HCT116 (cell line): ENCODE measurements at places on chromosomes 6 and 20. TPM values are rescaled to one million over a fixed set of nuclear protein-coding genes. Genes with fewer than 3 reads are reported as not detected.

DNA sequence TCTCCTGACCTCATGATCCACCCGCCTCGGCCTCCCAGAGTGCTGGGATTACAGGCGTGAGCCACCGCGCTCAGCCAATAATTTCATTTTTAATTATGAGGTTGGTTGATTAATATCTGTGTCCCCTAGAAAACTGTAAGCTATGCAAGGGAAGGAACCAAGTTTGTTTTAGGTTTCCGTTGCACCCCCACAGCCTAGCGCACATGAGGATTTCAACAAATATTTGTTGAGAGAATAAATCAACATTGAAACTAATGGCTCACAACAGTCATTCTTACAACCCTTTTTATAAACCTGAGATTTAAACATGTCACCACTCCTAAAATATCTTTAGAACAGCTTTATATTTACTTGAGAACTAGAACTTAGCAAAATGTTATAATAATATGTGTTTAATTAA, 114.0 kb upstream of the CARMIL1 start:
- H3K27ac ChIP-seq, result no peak overlapping the region
- DNase-seq, result no peak
- H3K27me3 ChIP-seq, result no peaks in the 10 kb centered on the region
- H3K4me1 ChIP-seq, result no peaks in the 10 kb centered on the region
- no peaks in the 10 kb centered on the region for H3K36me3 ChIP-seq

DNA sequence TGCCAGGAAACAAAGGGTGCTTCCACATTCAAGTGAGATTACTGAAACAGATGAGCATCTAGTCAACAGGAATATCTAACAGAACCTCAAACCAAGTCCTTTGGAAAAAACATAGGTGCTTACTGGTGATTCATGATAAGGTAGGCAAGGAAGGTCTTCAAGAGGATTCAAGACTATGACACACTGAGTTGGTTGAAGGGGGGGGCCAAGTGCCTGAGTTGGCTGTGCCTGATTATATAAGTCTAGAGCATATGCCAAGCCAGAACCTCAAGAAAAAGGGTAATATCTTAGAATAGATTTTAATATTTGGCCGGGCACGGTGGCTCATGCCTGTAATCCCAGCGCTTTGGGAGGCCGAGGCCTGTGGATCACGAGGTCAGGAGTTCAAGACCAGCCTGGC, 63.7 kb downstream of the LYRM4 start:
- H3K4me1 ChIP-seq, result no peaks in the 10 kb centered on the region
- H3K36me3 ChIP-seq, result no peaks in the 10 kb centered on the region
- no peak overlapping the region for H3K27ac ChIP-seq

DNA sequence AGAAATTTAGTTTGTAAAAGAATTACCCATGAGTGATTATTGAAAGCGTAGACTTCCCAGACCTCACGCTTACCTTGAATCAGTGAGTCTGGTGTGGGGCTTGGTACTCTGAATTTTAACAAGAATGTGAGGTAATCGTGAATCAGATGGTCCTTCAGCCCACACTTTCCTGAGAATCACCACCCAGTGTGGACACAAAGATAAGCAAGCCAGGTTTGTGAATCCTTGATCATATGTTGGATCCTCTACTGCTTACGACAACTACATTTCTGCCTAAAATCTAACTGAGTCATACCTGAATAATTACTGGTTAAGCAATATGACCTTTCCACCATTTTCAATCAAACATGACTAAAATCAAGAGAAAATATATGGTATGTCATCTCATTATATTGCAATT, 589.3 kb downstream of the TFAP2A start:
- no peak overlapping the region for H3K27ac ChIP-seq
- no peaks in the 10 kb centered on the region for H3K4me1 ChIP-seq
- H3K27me3 ChIP-seq, result no peaks in the 10 kb centered on the region

DNA sequence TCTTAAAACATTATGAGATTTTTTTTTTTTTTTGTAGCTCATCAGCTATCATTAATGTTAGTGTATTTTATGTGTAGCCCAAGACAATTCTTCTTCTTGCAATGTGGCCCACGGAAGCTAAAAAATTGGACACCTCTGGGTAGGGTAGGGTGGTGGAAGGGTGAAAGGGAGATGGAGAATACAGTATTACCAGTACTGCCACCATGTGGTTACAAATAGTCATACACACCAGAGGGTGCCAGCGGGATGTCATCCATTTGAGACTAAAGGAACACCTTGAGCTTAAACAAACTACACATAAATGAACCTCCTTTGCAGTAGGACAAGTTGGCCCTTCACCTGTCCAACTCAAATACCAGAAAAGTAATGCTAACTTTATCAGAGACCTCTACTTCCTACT, 601.9 kb downstream of the HTR1B start:
- no peaks in the 10 kb centered on the region for H3K36me3 ChIP-seq
- no peak overlapping the region for H3K27ac ChIP-seq
- H3K4me1 ChIP-seq, result no peaks in the 10 kb centered on the region
- no peak overlapping the region for H3K4me3 ChIP-seq
- peak; percentile 7 for DNase-seq

DNA sequence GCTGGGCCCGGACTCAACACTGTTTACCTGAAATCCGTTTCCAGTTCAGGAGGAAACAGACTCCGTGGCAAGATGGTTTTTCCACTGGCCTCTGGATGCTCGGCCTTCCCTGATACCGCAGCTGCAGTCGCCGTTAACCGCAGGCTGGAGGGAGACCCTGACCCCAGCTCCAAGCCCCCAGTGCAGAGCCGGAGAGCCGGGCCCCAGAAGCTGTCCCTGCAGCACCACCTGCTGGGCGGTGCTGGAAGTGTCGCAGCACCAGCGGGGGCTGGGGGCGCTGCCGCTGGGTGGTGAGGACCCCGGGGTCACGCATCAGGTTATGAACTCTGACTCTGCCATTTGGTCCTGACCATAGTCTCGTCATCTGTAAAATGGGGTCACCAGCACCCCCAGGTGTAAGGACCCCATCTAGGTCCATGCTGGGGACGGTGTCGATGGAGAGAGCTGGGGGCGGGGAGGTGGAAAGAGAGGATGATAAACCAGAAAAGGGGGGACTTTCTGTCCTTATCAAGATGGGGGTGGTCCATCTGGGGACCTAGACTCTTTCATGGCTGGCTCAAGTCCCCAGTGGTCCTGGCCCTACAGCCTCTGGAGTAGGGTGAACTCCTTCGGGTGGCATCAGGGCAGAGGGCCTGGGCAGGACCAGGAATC, 20.8 kb upstream of the CHRNA4 start:
- H3K27ac ChIP-seq, result no peak overlapping the region
- H3K4me3 ChIP-seq, result no peak overlapping the region
- no peaks in the 10 kb centered on the region for H3K36me3 ChIP-seq
- DNase-seq, result no peak
- H3K27me3 ChIP-seq, result no peaks in the 10 kb centered on the region
- H3K4me1 ChIP-seq, result no peaks in the 10 kb centered on the region

GRCh38 chr20:31642837-31643236, 5.1 kb downstream of the COX4I2 start:
- no peak overlapping the region for H3K4me3 ChIP-seq
- no peak overlapping the region for H3K27ac ChIP-seq

DNA sequence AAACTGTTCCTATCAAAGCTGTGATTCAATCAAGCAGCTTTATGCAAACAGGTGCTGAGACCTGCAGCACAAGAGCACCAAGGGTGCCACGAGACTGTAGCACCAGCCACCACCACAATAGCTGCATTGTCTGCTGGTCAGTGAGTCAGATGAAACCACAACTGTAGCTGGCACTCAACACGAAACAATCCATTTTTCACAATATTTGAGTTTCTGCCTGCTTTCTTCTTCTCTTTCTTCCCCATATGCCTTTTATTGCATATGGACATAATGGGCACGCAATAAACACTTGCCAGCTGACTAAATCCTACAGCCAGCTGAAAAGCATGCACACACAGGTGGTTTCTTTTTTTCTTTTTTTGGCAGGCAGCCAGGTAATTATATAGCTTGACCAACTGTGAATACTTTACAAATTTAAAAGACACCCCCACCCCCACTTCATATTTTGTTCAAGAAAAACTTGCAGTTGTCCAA, 16.6 kb downstream of the SLC2A12 start:
- H3K27ac ChIP-seq, result peak overlapping the region; percentile 49
- H3K4me3 ChIP-seq, result no peak overlapping the region
- H3K4me1 ChIP-seq, result peaks cover 39% of the 10 kb centered on the region

APOM gene
- 2.2 TPM for total RNA-seq

SYNDIG1 gene
- not detected for total RNA-seq

RPS10 gene
- 1,863 TPM for total RNA-seq

EYA4 gene
- total RNA-seq, result not detected
